ENCODE measurements at places on chromosomes 1 and 21. TPM values are rescaled to one million over a fixed set of nuclear protein-coding genes. Genes with fewer than 3 reads are reported as not detected.

The UBL4B gene
- not detected for total RNA-seq

The OR2L13 gene
- total RNA-seq, result not detected

The C1orf226 gene
- total RNA-seq, result 1.3 TPM

The S100A8 gene
- total RNA-seq, result not detected

The DIO1 gene
- not detected for total RNA-seq

The PIK3CD gene
- 4.2 TPM for total RNA-seq

The ACBD3 gene
- total RNA-seq, result 38.7 TPM

The UHMK1 gene
- 81.3 TPM for total RNA-seq

The FCGR3A gene
- total RNA-seq, result not detected

The GPR3 gene
- total RNA-seq, result 0.98 TPM

The CRP gene
- total RNA-seq, result not detected

All from vein endothelial cell (primary cell).